Naive B cell (primary cell): ENCODE measurements at places on chromosomes 5 and 9.

GRCh38 chr5:139296198-139296597 lies 2.7 kb downstream of the MATR3 start:
- DNase-seq: no peak

GRCh38 chr5:156295431-156295830 lies 31.5 kb upstream of the SGCD start:
- DNase-seq: no peak

DNA sequence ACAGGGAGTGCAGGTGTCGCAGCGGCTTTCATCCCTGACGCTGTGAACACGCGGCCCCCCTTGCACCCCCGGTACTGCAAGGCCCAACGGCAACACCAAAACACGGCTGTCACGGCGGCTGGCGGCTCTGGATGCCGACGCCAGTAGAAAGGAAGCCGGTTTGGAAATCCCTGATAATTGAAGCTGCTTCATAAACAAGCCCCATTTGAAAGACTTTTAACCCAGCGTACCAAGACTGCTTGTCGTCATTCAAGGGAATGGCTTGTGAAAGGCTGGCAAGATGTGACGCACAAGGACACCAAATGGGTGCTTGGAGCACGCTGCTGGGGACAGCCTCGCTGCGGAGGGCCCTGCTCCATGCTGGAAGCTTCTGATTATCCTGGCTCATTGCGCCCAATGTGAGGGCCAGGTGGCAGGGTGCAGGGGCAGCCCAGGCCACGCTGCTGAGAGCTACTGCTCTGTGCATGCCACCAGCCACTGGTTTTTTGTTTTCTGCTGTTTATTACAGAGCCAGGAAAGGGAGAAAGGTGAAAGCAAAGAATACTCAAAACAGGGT lies 63.1 kb downstream of the GTF3C4 start:
- DNase-seq: no peak

DNA sequence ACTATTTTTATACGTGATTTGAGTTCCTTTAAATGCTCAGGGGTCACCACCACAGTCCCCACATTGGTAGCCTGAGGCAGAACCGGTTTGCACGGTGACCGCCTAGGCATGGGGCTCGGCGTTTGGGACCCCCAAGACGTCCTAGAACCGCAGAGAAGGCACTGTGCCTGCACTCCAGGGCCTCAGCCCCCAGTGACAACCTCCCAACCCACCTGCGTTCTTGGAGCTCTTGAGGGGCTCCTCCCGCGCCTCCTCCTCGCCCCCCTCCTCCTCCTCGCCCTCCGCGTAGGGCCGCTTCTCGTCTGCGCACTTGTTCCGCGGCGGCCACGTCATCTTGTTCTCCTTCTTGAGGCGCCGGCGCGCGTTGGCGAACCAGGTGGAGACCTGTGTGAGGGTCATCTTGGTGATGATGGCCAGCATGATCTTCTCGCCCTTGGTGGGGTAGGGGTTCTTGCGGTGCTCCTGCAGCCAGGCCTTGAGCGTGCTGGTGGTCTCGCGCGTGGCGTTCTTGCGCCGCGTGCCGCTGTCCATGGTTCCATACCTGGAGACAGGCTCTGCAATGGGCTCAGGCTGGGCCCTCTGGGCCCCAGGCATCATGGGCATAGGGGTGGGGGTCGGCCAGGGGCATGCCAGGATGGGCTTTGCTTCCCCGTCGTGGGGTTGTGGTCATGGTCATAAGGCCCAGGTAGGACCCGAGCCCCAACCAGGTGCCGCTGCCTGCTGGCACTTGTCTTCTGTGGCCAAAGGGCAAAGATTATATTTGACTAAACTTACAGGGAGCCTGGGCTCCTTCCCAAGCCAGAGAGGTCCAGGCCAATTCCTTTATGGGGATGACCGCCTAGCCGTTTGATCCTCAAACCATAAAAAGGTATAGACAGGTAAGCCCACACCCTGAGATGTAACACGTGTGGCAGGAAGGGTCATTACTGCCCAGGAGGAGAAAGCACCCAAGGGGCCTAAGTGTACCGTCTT lies 3.1 kb downstream of the IRX4 start:
- no peak for DNase-seq

GRCh38 chr5:13865312-13865711 lies 79.2 kb downstream of the DNAH5 start:
- DNase-seq: no peak

- no peak for DNase-seq
Observed at GRCh38 chr5:173780235-173781234, 107.6 kb upstream of the CPEB4 start.

- no peak for DNase-seq
Observed at GRCh38 chr9:114928136-114928535, 2.3 kb downstream of the TNFSF8 start.

- DNase-seq: no peak
Observed at GRCh38 chr5:75856056-75856455, 138.8 kb upstream of the POC5 start.

GRCh38 chr9:111986035-111986556 lies 89.5 kb downstream of the UGCG start:
- DNase-seq: no peak

GRCh38 chr9:117715411-117715989 lies 11.3 kb downstream of the TLR4 start:
- no peak for DNase-seq

DNA sequence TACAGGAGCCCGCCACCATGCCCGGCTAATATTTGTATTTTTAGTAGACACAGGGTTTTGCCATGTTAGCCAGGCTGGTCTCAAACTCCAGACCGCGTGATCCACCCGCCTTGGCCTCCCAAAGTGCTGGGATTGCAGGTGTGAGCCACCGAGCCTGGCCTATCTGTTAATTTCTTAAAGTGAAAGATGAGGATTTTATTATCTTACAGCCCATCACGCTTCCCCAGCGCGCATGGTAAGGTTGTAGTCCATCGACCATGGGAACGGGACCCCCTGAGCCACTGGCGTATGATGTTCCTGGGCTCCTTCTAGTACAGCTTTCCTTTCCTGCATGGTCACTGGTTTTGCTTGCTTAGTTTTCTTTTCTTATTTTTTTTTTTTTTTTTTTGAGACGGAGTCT lies 8.7 kb downstream of the CDHR2 start:
- no peak for DNase-seq

GRCh38 chr9:108963459-108964143 lies 29.4 kb downstream of the ABITRAM start:
- no peak for DNase-seq

- no peak for DNase-seq
Observed at GRCh38 chr9:30935730-30936129, 1448.7 kb upstream of the ACO1 start.

DNA sequence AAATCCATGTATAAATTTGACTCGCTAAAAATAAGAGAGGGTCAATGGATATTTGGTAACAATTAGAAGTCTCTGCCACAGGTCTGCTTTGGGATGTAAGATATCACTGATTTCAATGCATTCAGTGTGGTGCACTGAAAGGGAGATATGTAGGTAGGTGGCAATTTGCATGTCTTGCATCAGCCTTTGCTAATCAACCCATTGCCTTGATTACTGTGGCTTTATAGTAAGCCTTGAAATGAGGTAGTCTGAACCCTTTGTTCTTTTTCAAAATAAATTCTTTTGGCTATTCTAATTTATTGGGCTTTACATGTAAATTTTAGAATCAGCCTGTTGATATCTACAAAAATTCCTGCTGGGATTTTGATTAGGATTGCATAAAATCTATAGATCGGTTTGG lies 15.8 kb upstream of the TBCA start:
- DNase-seq: no peak

DNA sequence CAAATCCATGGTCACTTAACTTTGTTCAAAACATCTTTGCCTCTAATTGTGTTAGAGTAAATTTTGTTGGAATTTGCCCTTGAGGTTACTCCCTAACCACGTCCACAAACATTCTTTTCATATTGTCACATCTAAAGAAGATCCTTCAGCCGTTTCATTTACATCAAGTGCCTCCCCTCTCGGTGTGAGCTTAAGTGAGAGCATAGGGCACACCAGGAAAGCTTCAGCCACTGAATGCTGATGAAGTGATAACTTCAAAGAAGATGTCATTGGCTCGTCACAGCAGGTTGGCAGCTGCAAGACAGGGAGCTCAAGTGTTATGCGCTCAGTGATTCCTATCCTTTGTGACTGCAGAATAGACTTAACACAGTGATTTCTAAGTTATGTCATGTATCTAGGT lies 49.6 kb upstream of the ADAMTS19 start:
- DNase-seq: no peak

GRCh38 chr5:10563110-10563944 lies 543 bp upstream of the ANKRD33B start:
- no peak for DNase-seq

GRCh38 chr5:98796197-98796972 lies 22.9 kb downstream of the RGMB start:
- DNase-seq: peak; percentile 54

DNA sequence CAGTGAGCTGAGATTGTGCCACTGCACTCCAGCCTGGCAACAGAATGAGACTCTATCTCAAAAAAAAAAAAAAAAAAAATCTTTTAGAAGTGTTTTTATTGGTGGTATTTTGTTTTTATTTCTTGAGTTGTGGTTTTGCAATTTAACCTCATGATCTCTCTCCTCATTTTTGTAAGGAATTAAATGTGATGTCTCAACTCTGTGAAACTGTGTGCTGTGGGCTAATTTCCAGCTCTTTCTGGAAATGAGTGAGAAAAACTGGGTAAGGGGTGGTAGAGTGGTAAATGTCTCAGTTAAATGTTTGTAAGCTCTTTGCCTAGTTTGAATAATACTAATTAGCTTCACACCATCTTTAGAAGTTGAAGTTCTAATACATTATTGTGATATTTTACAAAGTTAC lies 29.0 kb downstream of the ACO1 start:
- no peak for DNase-seq

GRCh38 chr5:15459200-15459599 lies 40.8 kb upstream of the FBXL7 start:
- DNase-seq: no peak

- no peak for DNase-seq
Observed at GRCh38 chr9:117437283-117437682, 22.4 kb upstream of the ASTN2 start.

- DNase-seq: no peak
Observed at GRCh38 chr5:17308326-17309065, 91.1 kb downstream of the BASP1 start.

GRCh38 chr5:97534166-97534565 lies 351.1 kb upstream of the RIOK2 start:
- DNase-seq: no peak

GRCh38 chr9:98575379-98576346 lies 133.1 kb downstream of the GABBR2 start:
- no peak for DNase-seq

DNA sequence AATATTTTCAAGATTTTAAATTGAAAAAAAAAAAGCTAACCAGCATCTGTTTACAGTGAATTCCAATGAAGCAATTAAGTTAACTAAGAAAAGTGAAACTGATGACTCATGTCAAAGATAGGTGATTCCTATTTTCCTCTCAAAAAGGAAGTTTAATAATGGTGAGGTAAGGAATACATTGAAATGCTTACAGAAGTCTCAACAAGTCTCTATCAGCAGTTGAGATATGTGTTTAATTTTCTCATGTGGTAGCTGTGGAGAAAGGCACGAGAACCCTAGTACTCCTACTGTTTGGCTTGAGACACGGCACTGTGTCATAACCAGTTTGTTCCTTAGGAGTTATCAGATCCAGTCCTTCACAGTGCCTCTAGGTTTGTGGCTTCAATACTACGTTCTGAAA lies 114.5 kb downstream of the SLC25A46 start:
- DNase-seq: no peak

DNA sequence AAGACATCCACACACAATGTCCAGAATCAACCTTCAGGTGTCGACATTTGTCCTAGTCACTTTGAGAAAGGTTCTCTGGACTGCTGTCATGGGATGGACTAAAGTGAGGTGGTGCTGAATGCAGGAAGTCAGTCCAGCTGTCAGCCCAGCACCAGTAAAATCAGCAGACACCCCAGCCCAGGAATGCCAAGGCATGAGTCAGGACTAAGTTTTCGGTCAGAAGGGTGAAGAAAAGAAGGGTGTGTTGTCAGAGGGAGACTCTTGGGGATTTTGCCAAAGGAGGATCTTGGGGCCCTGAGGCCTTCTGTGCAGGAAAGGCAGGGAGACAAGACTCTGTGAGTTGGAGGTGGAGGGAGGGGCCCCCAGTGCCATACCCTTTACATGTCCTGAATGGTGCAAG lies 69.0 kb upstream of the XPA start:
- no peak for DNase-seq

DNA sequence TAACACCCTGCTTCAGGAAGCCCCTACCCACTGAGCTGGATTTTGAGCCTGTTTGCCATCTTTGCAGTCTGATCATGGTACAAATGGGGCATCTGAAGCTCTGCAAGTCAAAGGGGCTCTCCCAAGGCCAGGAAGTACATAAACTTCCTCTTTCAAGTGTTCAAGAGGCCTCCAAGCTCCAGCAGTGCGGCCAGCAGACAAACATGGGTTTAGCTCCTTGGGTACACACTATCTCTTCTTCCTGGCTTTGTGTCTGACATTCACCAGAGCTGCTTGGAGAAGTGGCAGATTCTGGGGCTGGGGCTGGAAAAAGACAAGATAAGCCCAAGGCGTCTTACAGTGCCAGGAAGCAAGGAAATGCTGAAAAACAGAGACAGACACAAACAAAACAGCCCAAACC lies 34.1 kb downstream of the LAMC3 start:
- DNase-seq: peak; percentile 48

DNA sequence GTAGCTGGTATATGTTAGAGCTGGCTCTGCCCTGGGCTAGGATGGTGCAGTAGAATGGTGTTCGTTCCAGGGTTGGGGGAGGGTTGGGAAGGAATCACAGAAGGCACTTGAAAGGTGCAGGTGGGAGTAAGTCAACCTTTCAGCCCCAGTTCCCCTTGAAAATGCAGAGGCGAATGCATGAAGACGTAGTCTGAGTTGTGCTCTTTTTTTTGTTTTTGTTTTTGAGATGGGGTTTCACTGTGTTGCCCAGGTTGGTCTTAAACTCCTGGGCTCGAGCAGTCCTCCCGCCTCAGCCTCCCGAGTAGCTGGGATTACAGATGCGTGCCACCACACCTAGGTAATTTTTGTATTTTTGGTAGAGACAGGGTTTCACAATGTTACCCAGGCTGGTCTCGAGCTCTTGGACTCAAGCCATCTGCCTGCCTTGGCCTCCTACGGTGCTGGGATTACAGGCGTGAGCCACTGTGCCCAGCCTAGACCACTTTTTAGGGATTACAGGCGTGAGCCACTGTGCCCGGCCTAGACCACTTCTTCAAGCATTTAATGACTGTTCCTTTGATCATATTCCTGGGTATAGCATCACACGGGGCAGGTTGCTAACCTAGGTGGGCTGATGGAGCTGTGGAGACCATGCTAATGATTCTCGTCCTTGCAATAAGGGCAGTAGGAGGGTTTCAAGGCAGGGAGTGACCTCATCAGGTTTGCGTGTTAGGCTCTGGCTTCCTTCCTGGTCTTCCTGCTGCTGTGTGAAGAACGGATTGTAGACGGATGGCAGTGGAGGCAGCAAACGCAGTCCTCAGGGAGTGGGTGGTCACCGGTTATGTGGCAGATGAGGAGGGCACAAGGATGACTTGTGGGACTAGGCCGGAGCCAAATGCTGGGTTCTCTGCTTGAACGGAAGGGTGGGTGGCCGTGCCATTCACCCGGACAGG lies 13.7 kb downstream of the EHMT1 start:
- DNase-seq: no peak
